ENCODE measurements at places on chromosomes 3 and 15. TPM values are rescaled to one million over a fixed set of nuclear protein-coding genes. Genes with fewer than 3 reads are reported as not detected.

Gene ITIH4
- 6.1 TPM for total RNA-seq

Gene GOLGA8T
- 0.15 TPM for total RNA-seq

Gene GABRR3
- not detected for total RNA-seq

Gene RARRES1
- not detected for total RNA-seq

Gene FAM107A
- not detected for total RNA-seq

Gene SLCO2A1
- total RNA-seq = not detected

Gene KLHL18
- total RNA-seq = 46.7 TPM

Gene ANKUB1
- total RNA-seq = not detected

Gene PARP9
- total RNA-seq = 11.5 TPM

Measured in activated CD8-positive, alpha-beta memory T cell treated with anti-CD3 and anti-CD28 coated beads for 36 hours (primary cell).